ENCODE measurements at places on chromosomes 5 and 9.

GRCh38 chr9:124618476-124618875 is 111.3 kb upstream of the NR5A1 start:
- DNase-seq = no peak

- DNase-seq = no peak
Observed at GRCh38 chr5:1338506-1339070, 6.3 kb downstream of the CLPTM1L start.

DNA sequence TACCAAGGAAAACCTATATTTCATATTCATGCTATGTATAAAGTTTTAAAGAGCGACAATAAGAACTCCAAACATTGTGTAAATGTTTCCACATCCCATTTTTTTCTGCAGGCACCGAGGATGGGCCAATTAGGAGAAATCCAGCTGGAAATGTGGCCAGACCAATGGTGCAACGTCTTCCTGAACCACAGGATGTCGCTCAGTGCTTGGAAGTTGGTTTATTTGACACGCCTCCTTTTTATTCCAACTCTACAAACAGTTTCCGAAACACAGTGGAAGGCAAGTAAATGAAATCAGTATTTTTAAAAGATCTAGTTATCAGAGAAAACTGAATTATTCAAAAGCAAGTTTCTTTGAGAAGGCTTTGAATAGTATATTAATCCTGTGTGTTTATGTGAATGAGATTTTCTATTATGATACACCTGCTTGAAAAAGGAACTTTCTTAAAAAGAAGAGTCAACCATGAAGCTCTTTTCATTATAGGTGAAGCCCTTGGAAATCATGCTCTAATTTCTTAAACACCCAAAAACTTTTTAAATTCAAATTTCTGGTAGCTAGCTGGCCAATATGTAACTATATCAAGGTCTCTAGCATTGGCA is 9.1 kb downstream of the TYRP1 start:
- DNase-seq = peak; percentile 31

GRCh38 chr5:41048986-41049385 is 22.2 kb downstream of the MROH2B start:
- DNase-seq = no peak

- DNase-seq = peak; percentile 90
Observed at GRCh38 chr9:97714435-97714834, 17.3 kb upstream of the XPA start.

DNA sequence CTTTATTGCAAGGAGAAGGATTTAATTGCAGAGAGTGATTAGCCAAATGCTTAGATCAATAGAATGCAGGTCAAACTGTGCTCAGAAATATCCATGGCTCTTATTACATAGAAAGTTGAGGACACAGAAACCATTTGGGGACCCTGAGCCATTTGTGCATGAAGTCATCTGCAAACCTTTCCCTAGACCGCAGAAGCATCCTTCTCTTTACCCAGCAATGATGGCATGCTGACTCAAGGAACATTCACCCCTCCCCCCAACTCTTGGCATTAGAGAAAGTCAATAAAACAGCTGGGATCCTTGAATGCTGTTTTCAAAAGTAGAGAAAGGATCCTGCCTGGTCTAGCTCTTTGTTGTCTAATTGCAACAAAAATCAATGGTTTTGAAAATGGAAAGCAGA is 73.5 kb downstream of the PPP2R2B start:
- DNase-seq = no peak

DNA sequence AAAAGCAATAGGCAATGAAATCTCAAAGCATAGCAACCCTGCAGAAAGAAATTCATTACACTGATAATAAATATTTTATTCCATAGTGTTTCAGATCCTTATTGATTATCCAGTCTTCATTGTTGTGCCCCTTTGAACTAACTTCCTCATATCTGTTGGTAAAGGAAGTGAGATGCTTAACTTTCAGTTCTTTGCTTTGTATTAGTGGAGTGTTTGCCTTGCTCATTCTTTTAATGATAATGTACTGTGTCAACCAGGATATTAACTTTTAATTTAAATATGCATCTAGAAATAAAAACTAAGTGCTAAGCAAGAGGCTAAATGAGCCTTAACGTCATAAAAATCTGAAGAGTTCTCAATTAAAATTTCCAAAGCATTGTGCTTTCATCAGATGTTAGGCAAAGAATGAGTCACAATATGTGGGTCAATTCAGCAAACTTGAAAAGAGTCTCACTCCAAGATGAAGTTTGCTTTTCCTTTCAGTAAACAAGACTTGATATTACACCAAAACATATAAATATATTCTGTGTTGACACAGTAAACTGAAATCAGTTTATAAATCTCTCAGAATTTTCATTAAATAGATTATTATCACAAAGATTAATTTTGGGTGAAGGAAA is 105.9 kb downstream of the GIN1 start:
- DNase-seq = no peak

GRCh38 chr5:168317521-168318147 is 26.2 kb downstream of the WWC1 start:
- peak; percentile 84 for DNase-seq

DNA sequence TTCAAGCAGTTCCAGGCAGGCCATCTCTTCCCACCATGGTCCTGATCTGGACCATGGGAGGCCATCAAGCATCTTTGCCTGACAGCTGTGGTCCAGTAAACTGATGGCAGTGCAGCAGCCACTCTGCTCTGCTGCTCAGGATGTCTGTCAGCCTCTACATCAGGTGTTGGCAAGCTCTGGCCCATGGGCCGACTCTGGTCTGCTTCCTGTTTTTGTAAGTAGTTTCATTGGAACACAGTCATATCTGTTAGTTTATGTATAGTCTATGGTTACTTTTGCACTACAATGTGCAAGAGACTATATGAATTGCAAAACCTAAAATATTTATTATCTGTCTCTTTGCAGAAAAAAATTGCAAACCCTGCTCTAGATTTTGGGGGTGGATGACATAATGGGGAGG is 225.0 kb downstream of the KCTD16 start:
- no peak for DNase-seq

GRCh38 chr9:4425319-4426045 is 64.8 kb upstream of the SLC1A1 start:
- no peak for DNase-seq

DNA sequence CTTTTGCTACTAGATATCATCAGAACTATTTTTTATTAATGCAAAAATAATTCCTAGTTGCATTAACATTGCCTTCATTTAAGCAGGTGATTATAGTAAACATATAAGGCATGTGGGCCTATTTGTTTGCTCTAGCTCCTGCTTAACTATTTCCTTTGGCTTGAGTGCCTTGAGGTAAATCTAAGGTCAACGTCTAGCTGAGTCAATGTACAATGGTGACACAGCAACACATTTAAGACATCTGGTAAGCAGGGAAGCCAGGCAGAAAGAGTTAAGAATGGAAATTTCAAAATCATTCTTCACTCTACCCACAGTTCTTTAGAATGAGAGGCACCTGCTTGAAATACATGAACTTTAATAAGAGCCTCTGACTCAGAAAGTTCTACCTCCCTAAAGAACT is 111.9 kb upstream of the FST start:
- DNase-seq = peak; percentile 40

GRCh38 chr5:123787635-123788034 is 275.7 kb downstream of the CSNK1G3 start:
- DNase-seq = no peak

DNA sequence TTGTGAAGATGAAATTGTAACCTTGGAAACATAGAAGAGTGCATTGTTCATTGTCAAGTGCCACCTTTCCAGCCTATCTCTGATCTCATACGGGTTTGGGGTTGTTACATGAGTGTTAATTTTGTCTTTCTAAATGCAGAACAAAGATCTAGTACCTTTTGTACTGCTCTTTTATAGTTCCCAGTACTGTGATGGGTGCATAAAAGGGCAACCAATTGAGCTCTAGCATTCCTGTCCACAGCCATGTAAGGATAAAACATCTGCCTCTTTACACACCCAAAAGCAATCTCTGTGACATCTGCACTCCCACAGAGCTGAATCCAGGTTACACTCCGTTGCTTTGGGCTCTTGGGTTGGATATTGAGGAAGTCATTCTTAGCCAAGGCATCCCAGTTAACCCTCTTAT is 255.2 kb downstream of the SGCD start:
- DNase-seq = no peak

DNA sequence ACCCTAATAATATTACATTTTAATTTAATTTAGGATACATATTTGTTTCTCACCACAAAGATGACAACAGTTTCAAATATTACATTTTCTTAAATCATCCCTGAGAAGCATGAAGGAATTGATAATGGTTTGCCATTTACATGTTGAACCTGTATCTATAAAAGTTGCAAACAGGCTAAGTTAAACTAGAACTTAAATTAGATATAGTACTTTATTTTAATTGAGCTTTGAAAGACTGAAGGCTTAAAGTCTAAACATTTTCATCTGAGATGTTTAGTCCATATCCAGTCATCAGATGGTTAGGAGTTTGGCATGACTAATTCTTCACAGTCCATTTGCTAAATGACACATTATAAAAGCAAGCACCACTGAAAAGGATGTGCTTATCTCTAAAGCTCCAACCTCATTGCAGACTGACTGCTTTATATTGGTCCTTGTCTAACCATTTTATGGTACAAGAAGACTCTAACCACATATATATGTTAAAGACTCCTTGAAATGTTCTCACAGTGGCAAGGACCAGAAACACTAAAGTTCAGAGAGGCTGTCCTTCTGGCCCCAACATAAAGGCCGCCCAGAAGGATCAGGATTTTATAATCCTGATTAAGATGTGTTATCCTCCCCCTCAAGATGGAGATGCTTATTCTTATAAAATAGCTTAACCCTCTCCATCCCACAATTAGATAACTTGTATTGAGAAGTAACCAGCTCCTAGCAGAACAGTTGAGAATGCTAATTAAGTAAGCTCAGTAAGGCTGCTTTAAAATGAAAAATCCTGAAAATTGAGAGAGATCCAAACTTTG is 25.8 kb downstream of the WNT8A start:
- DNase-seq = peak; percentile 15

- peak; percentile 73 for DNase-seq
Observed at GRCh38 chr5:139458580-139459407, 3.7 kb downstream of the ECSCR start.

DNA sequence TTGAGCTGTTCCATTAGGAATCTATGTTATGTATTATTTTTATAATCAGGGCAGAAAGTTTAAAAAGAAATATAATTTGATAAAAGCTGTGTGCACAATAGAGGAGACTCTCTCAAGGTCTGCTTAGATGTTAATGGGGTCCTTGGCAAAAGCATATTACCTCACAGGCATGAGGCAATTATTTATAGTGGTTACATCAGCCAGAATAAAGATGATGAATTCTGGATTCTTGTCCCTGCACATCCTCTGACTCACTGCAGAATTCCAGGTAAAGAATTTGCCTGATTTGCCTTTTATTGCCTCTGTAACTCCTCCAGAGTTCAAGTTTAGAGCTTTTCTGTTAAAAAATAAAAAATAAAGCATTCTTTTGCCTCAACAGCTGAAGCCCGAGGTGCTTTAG is 253.6 kb downstream of the MAST4 start:
- DNase-seq = no peak

DNA sequence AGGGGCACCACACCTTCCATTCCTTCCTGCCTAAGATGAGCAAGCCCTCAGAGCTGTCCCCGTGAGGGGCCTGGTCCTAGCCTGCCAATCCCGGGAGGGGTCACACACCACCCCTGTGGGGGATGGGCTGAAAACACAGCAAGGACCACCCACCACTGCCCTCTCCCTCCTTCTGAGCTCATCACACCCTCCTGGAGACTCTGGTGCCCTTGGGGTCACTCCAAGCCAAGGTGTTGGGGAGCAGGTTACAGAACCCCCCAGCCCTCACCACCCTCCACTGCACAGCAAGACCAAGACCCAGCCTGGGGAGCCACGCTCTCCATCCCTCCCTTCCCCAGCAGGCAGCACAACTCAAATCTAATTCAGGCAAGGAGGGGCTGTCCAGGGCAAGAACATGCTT is 60.5 kb upstream of the PPP1R26 start:
- no peak for DNase-seq

DNA sequence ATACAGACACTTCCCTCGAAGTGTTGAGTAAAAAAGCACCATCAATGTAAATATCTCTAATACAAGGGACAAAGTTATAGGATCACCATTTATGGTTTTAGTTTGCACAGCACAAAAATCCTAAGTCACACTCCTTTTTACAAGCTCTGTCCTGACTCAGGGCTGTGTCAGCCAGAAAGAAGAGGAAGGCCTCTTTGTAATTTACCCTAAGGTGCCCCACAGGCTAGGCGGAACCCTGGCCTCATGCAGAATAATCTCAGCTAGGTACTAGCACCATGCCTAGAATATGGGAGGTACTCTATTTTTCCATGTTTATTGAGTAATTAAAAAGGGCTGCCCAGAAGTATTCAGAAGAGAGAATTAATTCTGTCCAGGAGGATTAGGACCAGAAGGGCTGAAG is 36.9 kb downstream of the HAVCR1 start:
- DNase-seq = no peak

- DNase-seq = no peak
Observed at GRCh38 chr5:18043344-18043743, 409.1 kb downstream of the TAF11L14 start.

DNA sequence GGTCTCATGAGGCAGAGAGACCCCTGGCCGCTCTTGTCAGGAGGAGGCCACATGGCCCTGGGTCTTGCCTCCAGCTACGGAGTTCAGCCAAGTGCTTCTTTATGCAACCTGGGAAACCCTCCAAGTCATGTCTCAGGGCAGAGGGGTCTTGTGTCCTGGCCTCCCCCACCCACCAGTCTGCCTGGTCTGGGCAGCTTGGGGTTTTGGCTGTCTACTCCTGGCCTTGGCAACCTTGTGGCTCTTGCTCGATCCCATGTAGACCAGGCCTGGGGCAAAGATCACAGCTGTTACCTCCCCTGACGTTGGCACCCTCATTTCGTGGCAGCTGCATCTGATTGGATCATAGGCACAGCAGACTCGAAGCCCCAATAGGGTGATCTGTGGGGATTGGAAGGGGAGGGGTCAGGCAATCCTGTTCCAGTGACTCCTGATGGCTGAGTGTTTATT is 28.4 kb downstream of the JADE2 start:
- no peak for DNase-seq

GRCh38 chr5:143065185-143065965 is 295.2 kb downstream of the ARHGAP26 start:
- no peak for DNase-seq

DNA sequence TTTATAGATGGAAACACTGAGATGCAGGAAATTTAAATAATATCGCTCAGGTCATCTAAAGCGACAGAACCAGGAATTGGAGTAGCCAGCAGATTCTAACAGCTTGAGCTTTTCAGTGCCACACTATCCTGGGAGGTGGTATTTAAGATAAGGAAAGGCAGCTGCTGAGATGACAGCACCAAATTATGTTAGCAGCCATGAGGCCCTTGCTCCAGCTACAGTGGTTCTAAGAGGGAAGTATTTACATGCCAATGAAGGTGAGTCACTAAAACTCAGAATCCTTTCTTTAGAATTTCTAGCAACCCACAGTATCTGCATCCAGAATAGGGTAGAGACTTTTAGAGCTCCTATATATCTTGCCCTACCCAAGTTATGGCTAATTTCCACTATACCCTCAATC is 127.0 kb upstream of the VLDLR start:
- DNase-seq = peak; percentile 62

- no peak for DNase-seq
Observed at GRCh38 chr5:21834863-21835262, 1018.3 kb downstream of the CDH12 start.

GRCh38 chr9:77486968-77487367 is 161.2 kb downstream of the GNA14 start:
- DNase-seq = no peak

- peak; percentile 24 for DNase-seq
Observed at GRCh38 chr9:80157561-80157983, 585.8 kb downstream of the TLE4 start.

GRCh38 chr5:39209924-39210323 is 9.4 kb downstream of the FYB1 start:
- no peak for DNase-seq

- DNase-seq = peak; percentile 93
Observed at GRCh38 chr5:92552206-92553160, 1028.5 kb downstream of the NR2F1-AS1 start.
